Hindlimb muscle (tissue), 1 donor: ENCODE measurements at places on chromosomes 1 and 21.

- DNase-seq, result peak; percentile 48
Observed at GRCh38 chr1:236141447-236142252, 689 bp upstream of the GPR137B start.

GRCh38 chr1:228416217-228416933 lies at the start of gene TRIM17:
TSS of gene TRIM17 (minus strand) at chr1:228416861. CDS start at chr1:228415072, 1,789 bp downstream.
- no peak for DNase-seq

- no peak for DNase-seq
Observed at GRCh38 chr1:15668089-15668754, 15.9 kb upstream of the PLEKHM2 start.

DNA sequence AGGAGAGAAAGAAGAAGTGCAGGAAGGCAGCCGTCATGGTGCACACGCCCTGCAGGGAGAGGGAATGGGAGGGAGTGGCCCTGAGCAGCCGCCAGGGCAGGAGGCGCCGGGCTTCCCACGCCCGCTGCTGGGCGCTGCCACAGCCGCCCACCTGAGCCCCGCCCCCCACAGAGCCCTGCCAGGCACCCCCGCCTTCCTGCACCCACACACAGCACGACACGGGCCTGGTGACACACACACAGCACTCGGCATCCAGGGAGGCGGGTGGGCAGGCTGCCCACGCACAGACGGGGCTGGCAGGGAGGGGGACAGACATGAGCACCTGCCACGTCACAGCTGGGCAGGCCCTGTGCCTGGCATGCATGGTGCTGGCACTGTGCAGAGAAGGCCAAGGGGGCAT lies 27.5 kb downstream of the ADGRB2 start:
- no peak for DNase-seq

DNA sequence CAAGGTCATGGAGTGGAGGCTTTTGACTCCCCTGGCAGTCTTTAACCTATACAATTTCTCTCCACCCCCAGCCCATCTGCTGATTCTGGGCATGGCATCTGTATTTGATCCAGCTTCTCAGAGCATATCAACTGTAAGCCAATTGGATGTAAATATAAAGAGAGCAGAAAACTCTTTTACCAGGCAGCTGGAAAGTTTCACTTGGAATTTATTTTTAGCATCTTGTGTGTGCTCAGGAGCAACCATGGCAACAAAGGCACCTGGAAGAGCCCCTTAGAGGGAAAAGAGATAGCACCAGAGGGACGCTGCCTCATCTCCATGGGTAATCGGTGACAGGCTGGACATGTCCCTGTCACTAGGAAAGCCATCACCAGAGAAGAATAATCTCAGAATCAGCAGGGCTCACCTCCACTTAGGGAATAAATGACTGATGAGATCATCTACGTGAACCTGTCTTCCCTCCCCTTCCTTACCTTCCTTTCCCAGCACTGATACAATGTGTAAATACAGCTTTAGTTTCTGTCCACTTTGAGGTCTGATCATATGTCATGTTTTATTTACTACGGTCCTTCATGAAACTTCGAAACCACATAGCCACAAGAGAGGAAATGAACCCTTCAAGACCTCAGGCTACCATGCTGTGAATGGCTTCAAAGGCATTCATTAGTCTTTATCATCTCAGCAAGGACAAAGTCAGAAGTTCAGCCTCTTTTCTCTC lies 25.3 kb upstream of the SIPA1L2 start:
- DNase-seq, result peak; percentile 51

GRCh38 chr21:27154451-27155129 lies 187.7 kb upstream of the ADAMTS5 start:
- DNase-seq, result no peak

DNA sequence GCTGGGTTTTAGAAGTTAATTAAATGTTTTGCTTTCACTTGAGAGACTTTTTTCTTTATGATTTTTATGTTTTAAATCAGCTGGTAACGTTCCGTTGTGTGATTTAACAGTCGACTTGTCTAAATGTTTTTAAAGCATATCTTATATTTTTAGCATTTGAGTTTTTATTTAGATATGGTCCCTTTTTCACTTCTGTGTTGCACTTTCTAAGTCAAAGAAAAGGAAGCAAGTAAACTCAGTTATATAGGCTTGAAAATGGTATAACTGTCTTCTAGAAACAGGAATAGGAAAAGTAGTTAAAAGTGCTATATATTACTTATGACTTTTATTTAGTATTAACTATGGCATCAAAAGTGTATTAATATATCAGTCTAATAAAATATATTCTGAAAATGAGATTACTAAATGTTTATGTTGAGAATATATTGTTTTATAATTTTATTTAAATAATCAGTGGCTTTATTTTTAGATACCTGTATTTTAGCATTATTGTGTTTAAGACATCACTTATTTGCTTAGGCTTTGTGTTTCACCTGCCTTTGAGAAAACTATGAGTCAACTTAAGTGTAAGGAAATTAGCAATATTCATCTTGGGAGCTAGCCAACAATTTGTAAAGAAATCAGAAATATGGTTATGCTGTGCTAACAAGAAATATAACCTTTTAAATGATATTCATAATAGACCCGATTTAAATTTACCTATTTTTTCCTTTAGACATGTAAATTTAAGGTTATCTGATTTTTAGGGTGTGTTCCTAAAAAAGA lies 60.5 kb downstream of the RABGAP1L start:
- no peak for DNase-seq

DNA sequence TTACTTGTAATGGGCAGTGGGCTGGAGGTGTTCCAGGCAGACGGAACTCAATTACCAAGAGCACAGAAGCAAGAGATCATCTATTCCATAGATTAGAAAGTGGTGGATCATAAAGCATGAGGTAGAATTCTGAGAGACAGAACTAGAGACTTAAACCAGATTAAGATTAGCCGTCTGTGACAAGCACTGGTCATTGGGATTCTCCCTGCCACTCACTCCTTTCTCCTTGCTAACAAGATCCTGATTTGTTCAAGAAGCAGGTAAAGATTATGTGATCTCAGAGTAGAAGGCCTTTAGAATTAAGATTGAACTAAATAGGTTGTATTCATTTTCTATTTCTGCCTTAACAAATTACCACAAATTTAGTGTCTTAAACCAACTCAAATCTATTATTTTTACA lies 1.5 kb upstream of the HSPA13 start:
- DNase-seq, result no peak

DNA sequence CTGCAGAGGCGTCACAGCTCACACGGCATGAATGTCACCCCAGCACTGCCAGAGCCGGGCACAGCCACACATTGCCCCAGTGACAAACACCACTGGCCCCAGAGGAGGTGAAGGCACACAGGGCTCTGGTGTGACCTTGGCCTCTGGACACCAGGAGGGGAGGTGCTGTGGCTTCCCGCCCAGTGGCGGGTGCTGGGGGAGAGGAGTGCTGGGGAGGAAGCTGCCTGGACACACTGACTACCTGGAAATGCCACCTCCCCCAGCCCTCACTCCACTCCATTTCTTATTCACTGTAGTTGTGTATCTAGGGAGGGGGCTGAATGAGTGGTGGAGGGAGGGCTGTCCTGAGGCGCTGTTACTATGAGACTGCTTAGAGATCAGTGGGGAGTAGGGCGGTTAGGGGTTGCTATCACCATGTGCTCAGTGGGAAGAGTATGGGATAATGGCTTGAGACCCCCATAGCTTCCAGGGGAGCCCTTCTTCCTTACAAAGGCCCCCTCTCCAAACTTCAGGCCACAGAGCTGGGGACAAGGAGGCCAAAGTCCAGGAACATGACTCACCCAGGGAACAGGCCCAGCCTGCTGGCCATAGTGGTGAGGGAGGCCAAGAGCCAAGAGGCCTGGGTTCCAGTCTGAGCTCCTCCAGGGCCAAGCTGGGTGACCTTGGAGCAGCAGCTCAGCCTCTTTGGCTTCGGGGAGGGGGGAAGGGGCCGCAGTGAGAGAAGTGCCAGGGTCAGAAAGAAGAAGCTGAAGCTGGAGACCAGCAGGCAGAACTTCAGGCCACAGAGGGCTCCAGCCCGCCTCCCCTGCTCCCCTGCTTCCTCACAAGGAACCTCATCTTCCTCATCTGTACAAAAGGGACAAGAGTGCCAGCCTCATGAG lies 40.1 kb downstream of the AHDC1 start:
- no peak for DNase-seq

GRCh38 chr1:203744075-203744972 lies 20.7 kb upstream of the LAX1 start:
- peak; percentile 89 for DNase-seq

DNA sequence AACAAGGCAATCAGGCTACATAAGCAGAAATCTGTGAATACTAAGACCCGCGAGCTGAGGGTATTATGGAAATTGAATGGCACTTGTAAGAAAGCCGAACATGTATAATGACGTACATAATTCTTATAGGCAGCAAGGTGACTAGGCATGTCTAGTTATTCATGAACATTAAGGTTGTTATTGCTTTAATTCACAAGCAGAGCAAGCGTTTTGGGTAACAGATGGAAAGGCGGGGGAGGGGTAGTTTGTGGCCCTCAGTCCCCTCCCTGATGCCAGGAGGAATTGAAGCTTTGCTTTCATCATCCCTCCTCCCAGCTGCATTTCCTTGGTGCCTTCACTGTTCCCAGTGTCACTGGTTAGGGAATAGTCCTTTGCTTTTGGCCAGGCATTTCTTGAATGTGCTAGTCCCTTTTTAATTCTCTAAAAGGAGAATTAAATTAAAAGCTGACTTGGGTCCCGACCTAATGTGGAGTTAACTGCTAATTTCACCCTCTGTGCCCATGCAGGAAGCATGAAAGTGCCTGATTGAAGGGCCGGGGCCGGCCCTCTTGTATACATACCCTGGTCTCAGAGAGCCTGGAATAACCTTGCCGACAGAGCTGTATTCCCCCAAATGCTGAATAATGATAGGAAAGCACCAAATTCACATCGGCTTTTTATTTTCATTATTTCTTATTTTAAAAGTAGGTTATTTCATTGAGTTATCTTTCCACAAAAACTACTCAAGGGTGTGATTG lies 42.5 kb downstream of the RYR2 start:
- DNase-seq, result no peak

DNA sequence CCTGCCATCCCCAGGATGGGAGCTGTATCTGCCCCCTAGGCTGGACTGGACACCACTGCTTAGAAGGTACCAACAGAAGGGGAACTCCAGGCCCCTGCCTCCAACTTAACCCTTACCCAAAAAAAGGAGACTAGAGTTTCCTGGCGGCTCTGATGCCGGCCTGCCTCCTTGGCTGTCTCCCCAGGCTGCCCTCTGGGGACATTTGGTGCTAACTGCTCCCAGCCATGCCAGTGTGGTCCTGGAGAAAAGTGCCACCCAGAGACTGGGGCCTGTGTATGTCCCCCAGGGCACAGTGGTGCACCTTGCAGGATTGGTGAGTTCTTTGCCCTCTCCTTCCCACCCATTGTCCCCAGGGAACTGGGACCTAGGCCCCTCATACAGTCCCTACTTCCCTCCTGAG lies 8.1 kb upstream of the LRRC71 start:
- no peak for DNase-seq

- no peak for DNase-seq
Observed at GRCh38 chr1:20220036-20220435, 33.7 kb upstream of the PLA2G2C start.

DNA sequence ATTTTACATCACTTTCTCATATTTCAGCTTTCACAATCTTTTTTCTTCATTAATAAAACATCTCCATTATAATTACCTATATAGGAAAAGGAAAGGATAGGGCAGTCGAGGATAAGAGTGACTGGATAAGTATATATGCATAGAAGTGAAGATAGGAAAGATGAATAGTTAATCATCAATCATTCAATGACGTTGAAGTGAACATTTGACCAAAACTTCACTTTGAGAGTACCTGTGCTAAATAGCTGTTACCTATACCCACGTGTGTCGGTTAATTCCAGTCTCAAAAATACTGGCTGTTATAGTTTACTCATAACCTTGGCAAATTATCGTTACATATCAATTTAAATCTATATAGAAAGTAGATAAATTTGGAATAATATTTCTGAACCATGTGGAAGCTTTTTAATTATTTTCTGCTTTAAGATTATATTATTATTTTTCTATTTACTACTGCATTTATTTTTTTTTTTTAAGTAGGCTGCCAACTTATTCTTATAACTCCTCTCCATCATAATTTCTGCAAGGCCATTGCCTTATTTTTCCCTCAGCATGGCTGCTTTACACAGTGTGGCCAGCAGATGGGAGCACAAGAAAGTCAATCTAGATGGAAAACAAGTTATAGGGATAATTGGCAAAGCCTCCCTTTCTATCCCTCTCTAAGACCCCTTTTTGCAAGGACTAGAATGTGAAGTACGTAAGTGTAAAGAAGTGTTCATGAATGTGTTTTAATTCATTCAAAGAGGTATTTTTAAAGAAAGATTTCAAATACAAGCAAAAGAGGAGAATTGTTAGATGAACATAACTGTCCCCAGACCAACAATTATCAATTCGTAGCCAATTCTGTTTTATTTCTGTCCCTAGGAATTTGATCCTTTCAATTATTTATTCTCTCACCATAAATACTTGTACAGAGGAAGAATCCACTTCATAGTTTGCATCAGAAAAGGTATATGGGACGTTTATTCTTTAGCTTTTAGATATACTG lies 290.4 kb downstream of the KCNT2 start:
- peak; percentile 39 for DNase-seq

GRCh38 chr21:37128076-37128475 lies 55.0 kb downstream of the TTC3 start:
- no peak for DNase-seq

GRCh38 chr1:233668146-233668724 lies 54.3 kb downstream of the KCNK1 start:
- peak; percentile 31 for DNase-seq

DNA sequence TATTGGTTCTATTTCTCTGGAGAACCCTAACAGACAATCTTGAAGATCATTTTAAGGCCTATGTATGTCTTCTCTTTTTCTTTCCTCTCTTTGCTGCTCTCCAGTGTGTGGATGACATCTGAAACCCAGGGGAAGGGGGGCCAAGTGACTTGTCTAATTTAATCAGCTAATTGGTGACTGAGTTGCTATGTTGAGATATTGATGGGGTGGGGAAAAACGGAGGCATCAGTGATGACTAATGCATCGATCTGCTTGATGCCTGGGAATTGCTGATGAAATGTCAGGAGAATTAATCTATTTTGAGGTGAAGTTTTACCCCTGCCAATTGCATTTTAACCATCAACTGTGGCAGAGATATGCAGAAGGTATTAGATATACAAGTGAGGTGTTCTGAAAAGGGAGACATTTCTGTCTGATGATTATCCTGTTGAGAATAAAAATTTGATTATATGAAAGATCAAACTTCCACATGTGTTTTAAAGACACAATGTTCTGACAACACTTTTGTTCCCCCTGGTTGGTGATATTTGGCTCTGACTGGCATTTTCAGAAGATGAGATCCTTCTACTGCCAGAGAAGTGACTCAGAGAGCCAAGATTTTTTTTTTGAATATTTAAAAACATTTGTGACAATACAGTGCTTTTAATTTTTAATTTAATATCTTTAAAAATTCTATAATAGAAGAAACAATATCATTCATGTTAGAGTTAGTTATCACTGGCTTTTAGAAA lies 18.7 kb upstream of the PTGFR start:
- no peak for DNase-seq
